ENCODE measurements at places on chromosomes 16 and 17. TPM values are rescaled to one million over a fixed set of nuclear protein-coding genes. Genes with fewer than 3 reads are reported as not detected.

- DNase-seq = no peak
Measured at GRCh38 chr17:1758807-1759206, 3.1 kb upstream of the SERPINF1 start.

- no peak for DNase-seq
Measured at GRCh38 chr17:59353936-59354755, 22.7 kb downstream of the YPEL2 start.

DNA sequence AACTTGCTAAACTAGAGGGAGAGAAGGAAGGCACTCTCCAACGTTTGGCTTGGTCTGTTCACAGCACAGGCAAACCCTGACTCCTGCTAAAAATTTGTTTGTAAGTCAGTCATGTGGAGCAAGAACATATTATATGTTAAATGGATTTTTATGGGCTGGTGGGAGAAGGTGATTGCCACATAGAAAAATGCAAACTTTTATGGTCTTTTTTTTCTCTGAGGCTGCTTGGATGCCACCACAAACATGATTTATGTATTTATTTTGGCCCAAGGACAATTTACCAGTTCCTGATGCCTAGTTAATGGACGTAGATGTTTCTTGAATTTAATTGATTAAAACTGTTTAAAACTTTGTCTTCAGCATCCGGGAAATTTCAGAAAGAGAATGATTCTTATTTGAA, 274.2 kb upstream of the MYOCD start:
- DNase-seq = no peak

DNA sequence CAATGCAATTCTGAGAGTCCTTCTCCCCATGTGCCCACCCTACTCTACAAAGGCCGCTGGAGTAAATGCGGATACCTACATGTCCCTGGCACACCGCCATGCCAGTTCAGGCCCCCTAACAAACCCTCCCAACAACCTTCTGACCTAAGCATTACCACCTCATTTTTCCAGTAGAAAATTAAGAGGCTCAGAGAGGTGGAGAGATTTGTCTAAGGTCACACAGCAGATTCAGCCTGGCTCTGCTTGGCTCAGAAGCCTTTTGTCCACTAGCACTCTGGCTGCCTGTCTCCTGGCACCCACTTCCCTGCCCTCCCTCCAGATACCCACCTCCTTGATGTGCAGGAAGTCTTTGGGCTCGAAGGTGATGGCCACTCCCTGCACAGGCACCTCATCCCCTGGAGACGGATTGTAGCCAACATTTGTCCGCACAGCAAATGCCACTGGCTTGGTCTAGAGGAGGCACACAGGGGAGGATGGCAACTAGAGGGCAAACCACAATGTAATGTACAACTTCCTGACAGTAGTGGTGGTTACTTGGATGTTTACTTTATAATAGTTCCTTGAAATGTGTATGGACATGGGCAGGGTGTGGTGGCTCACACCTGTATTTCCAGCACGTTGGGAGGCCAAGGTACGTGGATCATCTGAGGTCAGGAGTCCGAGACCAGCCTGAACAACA, 10.2 kb downstream of the CACNB1 start:
- no peak for DNase-seq

- DNase-seq = no peak
Measured at GRCh38 chr17:48051706-48052486, 3.7 kb downstream of the NFE2L1 start.

DNA sequence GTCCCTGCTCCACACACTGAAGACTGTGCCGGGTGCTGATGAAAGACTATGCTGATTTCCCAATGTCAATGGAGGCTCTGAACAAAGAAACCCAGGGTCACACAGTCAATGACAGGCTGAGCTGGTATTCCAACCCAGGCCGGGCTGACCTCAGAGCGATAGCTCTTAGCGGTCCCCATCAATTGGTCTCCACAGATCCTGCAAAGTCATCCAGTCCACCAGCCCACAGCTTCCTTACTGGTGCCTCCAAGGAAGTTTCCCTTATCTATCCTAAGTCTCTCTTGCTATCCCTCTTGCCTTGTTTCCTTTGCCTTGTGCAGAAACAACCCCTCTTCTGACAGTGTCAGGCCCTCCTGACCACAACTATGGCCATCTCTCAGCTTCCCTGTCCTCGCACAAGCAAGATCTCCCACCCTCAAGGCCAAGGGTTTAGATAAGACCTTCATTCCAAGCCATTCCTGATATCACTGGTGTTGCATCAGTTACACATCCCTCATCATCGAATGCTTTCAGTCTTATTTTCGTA, 52.7 kb upstream of the KSR1 start:
- DNase-seq = no peak

DNA sequence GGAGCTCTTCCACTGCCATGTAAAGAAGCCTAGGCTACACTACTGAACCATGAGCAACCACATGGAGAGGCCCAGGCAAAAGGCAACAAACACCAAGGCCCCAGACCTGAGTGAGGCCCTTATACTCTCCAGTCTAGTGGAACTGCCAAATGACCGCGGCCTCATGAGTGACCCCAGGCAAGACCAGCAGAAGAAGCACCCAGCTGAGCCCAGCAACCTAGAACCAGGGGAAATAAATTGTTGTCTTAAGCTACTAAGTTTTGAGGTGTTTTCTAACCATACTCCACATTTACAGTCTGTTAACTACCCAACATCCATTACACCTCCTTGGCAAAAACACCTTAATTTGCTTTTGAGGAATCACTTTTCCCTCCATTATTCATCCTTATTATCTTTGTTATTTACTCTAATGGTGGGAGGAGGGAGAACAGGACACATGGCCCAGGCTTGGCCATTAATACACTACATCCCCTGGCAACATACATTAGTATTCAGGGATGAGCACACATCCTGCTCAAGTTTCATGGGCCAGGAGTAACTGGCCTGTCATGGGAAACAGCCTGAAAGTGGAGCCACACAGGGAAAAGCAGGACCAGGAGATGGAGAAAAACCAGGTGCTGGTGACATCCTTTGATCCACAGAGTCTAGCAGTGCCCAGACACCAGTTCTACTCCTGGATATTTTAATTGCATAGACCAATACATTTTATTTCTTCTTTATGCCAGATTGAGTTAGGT, 26.2 kb downstream of the SLC39A11 start:
- no peak for DNase-seq

- no peak for DNase-seq
Measured at GRCh38 chr16:69037373-69038160, 67.9 kb upstream of the HAS3 start.

- DNase-seq = no peak
Measured at GRCh38 chr16:54477714-54478113, 191.1 kb upstream of the IRX3 start.

DNA sequence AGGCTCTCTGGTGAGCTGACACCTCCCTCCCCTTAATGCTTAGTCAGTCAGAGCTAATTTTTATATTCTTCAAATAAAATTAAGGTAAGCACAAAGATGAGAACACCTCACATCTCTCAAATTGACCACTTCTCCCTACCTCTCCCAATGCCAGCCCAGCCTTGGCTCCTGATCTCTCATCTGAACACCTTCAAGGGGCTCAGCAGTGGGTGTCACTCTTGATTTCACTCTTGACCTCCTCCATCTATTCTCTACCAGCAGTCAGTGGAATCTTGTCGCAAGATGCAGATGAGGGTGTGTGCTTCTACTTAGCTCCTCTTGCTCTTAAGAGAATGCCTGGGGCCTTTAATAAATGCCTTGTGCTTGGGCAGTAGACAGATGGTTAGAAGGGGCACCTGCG, 309.0 kb upstream of the IRX3 start:
- DNase-seq = no peak

DNA sequence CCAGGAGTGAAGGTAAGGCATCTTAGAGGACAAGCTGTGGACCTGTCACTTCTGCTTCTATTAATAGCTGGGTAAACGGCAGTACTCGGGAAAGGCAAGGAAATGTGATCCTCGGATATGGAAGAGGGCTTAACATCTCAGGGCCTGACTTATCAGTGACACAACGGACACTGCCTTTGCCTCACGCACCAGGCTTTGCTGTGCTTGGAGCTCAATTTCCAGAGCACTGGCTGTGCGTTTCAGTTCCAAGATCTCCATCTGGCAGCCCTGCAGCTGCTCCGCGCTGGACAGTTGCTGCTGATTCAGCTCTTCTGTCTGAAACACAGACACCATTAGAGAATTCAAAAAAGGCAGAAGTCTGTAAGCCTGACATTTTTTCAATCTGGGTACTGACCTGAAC, 3.5 kb downstream of the KRT40 start:
- DNase-seq = no peak

DNA sequence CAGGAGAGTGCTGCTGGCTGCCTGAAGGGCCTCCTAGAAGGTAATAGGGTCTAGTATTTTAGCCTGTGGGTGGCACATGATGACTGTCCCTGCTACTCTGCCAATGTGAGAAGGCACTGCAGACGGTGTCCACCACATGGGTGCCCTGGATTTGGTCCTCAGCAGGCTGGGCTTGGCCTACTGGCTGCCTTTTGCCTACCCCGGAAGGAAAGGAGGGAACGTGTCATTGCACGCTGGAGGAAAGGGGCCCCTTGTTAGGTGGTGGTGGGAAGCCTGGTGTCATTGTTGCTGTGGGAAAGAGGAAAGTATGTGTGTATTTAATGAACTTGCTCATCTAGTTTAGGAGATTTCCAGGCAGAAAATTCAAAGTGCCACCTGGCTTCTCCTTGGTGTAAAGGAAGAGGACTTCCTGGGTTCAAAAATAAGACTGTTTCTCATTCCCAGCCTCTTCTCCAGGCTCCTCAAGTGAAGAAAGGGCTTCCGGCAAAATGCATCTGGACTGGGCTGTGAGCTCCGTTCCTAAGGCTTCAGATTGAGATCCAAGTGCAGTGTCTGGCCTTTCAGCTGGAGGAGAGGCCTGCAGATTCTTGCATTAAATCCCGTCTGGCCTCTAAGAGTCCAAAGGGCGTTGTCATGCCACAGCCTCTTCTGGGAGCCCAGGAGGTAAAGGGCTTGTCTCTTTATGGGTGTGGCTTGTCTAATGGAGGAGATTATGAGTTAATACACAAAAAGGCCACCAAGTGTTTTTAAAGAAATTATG, 55.1 kb downstream of the RPTOR start:
- no peak for DNase-seq

SP6 gene
- total RNA-seq = 0.05 TPM

COPRS gene
- 171 TPM for total RNA-seq

SKAP1 gene
- not detected for total RNA-seq

HOXB9 gene
- total RNA-seq = 3.3 TPM

CA7 gene
- not detected for total RNA-seq

PSMC3IP gene
- total RNA-seq = 8.0 TPM

Data from SK-MEL-5 (cell line).